ENCODE measurements at places on chromosomes 2 and 18.
A peak's percentile ranks its signal among the peaks of the same experiment; 100 is the strongest.

DNA sequence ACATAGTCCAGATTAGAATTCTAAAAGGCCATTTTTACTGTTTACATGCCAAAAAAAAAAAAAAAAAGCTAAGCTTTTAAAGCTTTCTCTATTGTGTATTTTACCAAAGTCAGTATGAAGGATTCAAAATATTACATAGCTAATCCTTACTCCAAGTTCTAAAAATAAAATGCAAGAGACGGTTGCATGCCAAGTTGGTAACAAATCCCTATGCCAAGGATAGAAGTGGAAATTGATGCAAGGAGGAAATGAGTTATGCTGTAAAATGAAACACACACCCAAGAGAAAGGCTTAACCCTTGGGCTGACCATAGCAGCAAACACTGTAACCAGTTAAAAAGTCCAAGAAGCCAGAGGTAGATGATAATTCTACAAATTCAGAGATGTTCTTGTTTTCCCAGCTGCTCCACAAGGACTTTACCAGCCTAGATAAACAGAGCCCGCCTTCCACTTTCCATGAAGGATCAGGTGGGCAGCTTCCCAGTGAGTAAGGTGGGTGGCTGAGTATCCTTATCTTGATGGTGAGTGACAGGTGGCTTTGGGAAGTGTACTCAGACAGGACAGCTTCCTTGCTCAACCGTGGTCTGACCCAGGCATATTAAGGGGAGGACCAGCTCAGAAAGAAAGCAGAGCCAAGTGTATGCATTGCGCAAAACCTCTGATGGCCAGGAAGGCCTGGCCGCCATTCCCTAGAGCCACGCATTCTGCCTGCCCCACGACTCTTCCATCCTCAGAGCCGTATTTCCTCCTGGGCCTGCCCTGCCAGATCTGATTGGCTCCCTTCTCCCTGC, 34.4 kb downstream of the ATP8B1 start:
- DNase-seq: peak; percentile 37

- peak; percentile 82 for DNase-seq
Measured at GRCh38 chr2:12797815-12798214, 81.1 kb downstream of the TRIB2 start.

GRCh38 chr2:121697108-121697631, 39.5 kb downstream of the NIFK start:
- DNase-seq: peak; percentile 28

DNA sequence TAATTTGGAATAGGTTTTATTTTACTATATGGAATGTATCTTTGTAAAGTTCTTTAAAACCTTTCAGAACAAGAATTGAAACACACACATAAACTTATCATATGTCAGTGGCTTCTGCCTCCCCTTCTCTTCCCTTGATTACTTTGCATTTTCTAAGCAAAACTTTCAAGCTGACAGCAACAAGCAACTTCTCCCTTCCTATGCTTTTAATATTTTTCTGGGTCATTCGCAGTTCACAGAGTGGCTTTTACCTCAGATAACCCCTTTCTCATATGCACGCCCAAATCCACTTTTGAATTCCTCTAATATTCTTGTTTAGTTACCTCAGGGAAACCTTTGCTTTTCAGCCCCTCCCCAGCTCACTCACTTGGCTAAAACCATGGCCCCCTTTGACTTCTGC, 36.7 kb upstream of the CDC42EP3 start:
- peak; percentile 19 for DNase-seq

GRCh38 chr2:233343171-233343705, 11.1 kb upstream of the DGKD start:
- no peak for DNase-seq

DNA sequence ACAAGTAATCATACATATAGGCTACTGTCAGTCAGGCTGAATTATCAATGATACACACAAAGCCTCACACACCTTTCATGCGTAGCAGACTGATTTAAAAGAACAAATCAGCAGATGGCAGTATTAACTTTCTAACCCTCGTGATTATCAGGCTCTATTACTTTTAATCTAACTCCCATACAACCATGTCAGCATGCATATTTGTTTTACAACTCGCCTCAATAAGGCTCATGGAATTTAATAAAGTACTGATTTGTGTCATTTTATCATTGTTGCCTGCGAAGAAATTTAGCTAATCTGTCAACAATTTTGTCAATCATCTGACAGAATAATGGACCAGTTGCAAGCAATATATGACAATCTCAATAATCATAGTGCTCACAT, 82.8 kb downstream of the SLC25A12 start:
- peak; percentile 48 for DNase-seq

DNA sequence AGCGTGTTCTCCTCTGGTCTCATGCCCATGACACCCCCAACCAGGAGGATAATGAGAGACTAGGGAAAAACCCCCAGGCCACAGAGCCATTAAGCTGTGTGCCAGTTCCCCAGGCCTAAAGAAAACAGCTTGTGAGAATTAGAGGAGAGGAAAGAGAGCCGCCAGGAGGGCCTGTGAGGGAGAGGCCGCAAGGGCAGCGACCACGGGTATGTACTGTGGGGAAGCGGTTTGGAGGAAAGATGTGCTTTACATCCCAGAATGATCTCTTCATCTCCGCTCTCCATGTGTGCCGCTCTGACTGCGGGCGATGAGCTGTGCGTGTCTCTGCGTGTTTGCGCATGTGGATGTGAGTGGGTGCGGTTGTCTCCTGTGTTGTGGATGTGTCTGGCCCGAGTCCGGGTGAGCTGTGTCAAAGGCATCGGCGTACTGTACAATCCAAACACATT, 82.9 kb downstream of the DYSF start:
- DNase-seq: no peak

GRCh38 chr2:27143285-27143684, 4.1 kb upstream of the PRR30 start:
- DNase-seq: no peak

GRCh38 chr2:168710754-168711467, 91.5 kb upstream of the NOSTRIN start:
- no peak for DNase-seq

- DNase-seq: peak; percentile 76
Measured at GRCh38 chr2:133296401-133296800, 271.9 kb downstream of the NCKAP5 start.

- DNase-seq: no peak
Measured at GRCh38 chr18:37055137-37055802, 226.3 kb downstream of the KIAA1328 start.
